ENCODE measurements at places on chromosomes 12 and 14.

DNA sequence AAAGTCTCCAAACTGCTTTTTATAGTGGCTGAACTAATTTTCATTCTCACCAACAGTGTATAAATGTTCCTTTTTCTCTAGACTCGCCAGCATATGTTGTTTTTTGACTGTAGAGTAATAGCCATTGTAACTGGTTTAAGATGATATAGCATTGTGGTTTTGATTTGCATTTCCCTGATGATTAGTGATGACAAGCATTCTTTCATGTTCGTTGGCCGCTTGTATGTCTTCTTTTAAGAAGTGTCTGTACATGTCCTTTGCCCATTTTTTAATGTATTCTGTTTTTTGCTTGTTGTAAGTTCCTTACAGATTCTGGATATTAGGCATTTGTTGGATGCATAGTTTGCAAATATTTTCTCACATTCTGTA lies 404.9 kb downstream of the FLRT2 start:
- DNase-seq = no peak

DNA sequence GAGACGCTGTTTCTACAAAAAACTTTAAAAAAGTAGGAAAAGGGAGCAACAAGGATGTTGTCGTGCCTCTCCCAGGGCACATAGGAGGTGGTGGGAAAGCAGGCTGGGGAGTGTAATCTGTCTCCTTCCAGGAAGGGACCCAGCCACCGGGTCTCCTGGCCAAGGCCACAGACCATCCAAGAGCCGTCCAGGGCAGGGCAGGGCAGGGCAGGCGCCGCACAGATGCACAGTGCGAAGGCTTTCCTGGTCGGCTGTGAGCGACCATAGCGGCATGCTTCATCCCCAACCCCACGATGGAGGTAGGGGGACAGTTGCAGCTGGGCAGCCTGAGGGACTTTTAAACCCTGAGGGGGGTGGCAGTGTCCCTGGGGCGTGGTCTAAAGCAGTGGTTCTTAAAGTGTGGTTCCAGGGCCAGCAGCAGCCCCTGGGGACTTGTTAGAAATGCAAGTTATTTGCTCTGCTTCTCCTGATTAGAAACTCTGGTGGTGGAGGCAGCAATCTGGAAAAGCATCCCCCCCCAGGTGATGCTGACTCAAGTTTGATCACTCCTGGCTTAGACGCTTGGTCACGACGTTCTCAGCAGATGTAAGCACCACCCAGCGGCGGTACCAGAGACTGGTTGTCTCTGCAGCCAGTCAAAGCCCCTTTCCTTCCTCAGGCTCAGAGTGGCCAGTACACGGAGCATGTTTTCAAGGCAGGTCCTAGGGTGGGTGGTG lies 197.4 kb upstream of the PRMT8 start:
- DNase-seq = no peak

GRCh38 chr14:59868021-59868420 lies 2.6 kb downstream of the RTN1 start:
- no peak for DNase-seq

GRCh38 chr14:55038708-55039107 lies 11.7 kb downstream of the SOCS4 start:
- DNase-seq = no peak

DNA sequence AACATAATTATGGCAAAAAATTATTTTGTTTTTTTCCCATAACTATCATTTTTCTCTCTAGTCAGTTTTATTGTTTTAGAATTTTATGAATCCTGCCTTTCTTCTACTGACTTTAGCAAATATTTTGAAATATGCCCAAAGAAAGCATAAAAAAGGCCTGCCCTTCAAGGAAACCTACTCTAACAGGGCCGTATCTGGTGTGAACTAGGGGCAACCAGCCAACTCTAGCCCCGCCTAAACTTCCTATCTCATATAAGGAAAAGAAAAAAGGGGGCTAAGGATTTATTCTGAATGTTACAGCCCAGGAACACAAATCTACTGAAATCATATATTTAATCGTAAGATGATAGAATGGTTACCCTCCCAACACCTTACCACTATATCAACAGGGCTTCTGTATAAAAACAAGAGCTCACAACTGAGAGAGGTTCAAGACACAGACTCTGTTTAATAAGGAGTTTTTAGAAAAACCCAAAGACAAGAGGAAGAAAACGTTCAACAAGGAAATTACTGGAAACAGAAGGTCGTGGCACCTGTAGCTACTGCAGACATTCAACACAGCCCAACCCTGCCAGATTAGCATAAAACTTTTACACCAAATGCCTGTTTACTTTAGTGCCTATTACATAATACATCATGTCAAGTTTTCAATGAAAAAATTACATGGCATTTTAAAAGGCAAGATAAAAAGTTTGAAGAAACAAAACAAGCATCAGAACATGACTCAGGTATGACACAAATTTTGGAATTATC lies 12.9 kb upstream of the EPYC start:
- DNase-seq = no peak

DNA sequence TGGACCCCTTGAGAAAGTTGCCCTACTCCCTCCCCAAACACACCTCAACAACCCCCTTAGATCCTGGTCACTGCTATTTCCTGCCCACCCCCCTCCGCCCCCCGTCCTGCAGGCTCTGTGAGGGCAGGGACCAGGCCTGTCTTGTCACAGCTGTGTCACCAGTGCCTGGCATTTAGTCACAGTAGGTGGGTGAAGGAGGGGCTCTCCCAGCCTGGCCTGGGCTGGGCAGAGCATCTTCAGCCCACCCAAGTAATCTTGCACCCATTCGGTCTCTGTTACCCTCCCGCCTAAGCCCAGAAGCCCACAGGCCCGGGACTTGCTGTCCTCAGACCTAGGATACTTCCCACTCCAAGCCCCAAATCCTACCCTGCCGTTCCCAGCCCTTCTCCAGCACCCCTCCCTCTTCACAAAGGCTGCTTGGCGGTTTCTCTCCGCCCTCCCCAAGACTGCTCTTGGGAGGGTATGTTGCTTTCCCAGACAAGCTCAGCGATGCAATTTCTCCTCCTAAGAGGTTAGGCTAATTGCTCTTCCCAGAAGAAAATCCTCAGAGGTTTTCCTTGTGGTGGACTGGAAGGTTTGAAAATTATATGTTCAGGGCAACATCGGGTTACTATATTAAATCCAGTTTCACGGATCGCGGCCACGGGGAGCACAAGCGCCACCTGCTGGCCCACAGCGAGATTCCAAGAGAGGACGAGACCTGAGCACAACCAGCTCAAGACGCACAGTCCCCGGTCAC lies 50.8 kb upstream of the ZFP36L1 start:
- DNase-seq = peak; percentile 50

DNA sequence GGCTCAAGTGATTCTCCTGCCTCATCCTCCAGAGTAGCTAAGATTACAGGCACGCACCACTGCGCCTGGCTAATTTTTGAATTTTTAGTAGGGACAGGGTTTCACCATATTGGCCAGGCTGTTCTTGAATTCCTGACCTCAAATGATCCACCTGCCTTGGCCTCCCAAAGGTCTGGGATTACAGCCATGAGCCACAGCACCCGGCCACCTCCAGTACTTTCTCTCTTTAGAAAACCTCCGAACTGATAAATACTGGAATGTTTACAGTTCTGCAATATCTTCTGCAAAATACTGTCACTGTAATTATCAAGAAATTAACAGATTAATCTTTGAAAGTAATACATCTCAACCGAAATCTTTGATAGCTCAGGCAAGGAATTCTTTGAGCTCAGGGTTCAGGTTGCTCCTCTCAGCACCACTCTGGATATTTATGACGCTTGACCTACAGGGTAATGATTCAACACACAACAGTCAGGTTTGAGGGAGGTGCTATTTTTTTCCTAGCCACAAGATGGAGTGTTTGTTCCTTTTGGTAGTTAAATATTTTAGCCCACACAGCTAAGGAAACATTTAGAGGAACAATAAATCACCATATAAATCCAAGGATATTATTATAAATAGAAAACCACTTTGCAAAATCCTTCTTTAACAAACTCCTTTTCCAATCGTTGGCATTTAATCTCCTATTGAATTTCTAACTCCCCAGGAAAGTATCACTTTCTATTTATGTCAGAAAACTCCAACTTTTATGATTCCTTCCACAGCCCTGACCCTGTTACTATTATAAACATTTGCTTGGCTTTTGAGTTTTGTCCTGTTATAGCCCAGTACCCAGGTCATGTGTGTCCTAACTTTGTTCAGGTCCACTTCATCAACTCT lies 48.6 kb upstream of the GTF2A1 start:
- DNase-seq = no peak

GRCh38 chr14:89957376-89957775 lies 1.6 kb downstream of the TDP1 start:
- no peak for DNase-seq

- peak; percentile 67 for DNase-seq
These were observed at the start of gene SLC41A2 for GRCh38 chr12:104958001-104958804. TSS of gene SLC41A2 (minus strand) at chr12:104958290. CDS start at chr12:104928527, 29,763 bp downstream.

GRCh38 chr14:46323404-46323762 lies 328.2 kb downstream of the RPL10L start:
- DNase-seq = no peak

DNA sequence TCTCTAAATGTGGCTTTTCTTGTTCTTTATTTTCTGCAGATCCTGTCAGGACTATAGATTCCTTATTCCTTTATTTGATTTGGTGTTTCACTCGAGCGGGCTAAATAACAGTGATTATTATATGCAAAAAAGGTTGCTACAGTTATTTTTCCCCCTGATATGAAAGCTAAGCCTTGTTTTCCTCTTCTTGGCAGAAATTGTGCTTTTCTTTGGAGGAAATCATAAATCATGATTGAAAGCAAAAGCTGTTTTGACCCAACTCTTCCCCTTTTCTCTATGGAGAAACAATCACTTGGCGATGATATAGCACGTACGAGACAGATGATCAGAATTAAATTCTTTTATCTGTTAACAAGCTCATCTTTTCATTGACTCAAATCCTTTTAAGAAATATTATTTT lies 31.4 kb downstream of the PPFIBP1 start:
- DNase-seq = no peak

DNA sequence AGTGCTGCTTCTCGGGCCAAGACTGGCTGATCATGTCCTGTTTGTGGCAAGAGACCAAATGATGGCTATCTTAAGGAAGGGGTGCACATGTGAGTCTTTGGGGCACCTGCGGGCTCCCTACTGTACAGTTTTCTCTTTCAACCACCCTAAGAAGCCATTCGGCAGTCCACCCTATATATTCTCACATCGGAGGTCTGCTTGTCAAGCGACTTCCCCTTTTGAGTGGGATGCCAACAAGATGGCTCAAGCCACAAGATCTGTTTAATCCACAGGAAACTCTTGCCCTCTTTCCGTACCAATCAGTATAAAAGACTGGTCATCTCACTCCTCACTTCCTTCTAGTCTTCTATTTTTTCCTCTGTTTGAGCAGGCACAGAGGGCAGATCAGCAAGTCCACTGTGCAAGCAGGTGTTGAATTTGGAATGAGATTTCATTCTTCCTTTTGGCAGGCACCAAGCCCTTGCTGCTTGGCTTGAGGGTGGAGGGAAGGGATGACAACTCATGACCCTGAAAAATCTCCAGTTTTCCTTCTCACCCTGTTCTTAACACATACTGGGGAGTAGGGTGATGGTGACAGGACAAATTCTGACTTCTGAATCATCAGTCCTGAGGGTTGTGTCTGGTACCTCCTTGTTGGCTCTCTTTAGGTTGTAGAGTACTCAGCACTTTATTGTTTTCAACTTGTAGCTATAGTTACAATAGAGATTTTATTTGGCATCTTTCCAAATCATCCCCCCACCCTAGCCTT lies 17.6 kb downstream of the LACRT start:
- DNase-seq = no peak

DNA sequence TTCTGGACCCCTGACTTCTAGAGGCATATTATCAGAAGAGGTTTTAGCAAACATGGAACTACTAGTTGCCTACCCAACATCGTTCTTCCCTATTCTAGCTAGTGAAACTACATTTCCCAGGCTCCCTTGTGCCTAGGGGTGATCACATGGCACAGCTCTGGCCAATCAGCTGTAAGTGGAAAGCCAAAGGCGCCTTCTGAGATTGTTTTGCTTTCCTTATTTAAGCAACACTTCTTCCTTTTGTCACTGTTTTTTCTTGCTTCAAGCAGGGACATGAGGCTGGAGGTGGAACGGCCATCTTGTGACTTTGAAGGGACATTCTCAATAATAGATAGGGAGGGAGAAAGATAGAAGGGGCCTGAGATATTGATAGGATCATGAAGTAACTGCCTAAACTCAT lies 136.7 kb downstream of the ZNF664 start:
- DNase-seq = no peak

- DNase-seq = no peak
These were observed 5.8 kb upstream of the HCAR3 start for GRCh38 chr12:122722387-122722786.

DNA sequence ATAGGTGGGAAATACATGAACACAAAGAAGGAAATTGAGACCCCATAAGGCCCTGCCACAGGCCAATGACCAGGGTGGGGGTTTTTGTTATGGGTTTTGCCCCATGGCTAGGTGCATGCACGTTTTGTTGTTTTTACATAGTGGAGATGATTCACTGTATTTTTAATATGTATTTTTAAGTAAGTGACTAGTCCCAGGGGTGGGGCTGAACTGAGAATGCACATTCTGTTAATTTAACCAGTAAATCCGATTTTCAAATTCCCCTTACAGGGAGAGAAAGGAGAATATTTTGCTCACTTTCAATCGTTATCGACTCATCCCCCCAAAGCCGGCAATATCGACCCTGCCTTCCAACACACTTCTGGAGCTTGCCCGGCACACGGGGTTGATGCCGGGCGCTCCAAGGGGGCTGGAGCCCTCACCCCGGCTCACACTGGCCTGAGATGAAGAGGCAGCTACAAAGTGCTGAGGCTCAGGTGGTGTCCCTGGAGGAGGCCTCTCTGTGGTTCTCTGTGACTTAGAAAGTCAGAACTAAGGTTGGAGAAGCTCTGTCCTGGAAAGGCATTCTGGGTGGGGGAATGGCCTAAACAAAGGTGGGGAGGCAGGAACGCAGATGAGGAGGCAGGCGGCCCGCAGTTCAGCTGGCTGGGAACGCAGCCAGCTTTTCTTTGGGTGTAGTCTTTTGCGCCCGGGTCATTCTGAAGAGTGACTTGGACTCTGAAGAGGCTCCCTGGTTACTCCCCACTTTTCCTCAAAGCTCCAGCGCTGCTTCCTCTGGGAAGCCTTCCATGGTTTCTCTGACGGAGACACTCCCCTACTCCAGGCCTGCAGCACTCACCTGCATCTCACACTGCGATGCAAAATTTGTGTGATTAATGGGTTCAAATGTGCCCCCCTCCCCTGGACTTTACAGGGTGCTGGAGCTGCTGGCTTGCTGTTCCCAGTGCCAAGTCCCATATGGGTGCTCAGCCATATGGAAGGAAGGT lies 50.7 kb upstream of the DLK1 start:
- no peak for DNase-seq

- DNase-seq = no peak
These were observed 60.4 kb downstream of the KITLG start for GRCh38 chr12:88519802-88520435.

- no peak for DNase-seq
These were observed 149.8 kb downstream of the TGFB3 start for GRCh38 chr14:75831952-75832351.

DNA sequence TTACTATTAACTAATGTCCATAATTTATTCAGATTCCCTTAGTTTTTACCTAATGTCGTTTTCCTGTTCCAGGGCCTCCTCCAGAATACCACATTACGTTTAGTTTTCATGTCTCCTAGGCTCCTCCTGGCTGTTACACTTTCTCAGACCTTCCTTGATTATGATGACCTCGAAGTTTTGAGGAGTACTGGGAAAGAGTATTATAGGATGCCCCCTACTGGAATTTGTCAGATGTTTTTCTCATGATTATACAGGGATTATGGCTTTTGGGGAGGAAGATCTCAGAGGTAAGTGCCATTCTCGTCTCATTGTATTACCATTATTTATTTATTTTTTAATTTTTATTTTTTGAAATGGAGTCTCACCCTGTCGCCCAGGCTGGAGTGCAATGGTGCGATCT lies 17.7 kb upstream of the C1S start:
- DNase-seq = no peak

GRCh38 chr12:19302100-19302640 lies 137.1 kb upstream of the AEBP2 start:
- no peak for DNase-seq

Data from activated CD8-positive, alpha-beta memory T cell treated with anti-CD3 and anti-CD28 coated beads for 48 hours (primary cell).